Left lobe of liver (tissue), 2 donors: ENCODE measurements at places on chromosomes 3 and 15. TPM values are rescaled to one million over a fixed set of nuclear protein-coding genes. Genes with fewer than 3 reads are reported as not detected.

DNA sequence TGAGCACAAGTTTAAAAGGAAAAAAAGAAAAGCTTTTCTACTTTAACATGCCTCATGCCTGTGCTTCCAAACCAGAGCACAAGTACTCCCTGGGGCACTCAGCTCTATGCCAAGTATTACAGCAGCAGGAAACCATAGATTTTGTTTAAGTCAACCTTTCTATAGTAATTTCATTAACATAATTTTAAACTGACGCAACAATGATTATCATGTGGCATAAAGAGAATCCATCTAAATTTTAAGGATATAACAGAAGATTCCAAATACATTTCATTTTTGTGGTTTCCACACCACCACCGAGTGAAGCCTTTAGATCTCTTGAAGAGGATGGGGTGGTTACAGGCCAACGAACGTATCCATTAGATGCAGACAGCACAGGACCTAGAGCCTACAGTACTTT lies 112.1 kb downstream of the TNIK start:
- DNase-seq = no peak

GRCh38 chr3:63655519-63655918 lies 3.0 kb downstream of the SNTN start:
- no peak for DNase-seq

DNA sequence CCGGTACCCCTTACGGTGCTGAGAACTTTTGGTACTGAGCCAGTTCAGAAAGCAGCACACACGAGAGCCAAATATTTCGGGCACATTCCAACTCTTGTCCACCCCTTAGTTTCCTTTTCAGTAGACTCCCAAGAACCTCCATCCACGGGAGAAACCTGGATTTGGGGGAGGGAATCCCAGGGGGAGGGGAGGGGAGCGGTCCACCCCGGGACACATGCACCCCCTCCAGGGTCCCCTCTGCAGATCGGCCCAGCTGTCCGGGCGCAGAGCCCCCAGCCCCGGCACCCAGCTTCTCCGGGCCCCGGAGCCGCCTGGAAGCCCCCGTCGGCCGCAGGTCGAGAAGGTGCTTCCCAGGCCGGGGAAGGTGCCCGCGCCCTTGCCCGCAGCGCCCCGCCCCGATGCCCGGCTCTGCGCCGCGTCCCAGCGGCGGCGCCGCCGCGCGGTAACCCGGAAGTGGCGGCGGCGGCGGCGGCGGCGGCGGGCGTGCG lies 455 bp upstream of the ABHD17C start:
- peak; percentile 66 for DNase-seq

DNA sequence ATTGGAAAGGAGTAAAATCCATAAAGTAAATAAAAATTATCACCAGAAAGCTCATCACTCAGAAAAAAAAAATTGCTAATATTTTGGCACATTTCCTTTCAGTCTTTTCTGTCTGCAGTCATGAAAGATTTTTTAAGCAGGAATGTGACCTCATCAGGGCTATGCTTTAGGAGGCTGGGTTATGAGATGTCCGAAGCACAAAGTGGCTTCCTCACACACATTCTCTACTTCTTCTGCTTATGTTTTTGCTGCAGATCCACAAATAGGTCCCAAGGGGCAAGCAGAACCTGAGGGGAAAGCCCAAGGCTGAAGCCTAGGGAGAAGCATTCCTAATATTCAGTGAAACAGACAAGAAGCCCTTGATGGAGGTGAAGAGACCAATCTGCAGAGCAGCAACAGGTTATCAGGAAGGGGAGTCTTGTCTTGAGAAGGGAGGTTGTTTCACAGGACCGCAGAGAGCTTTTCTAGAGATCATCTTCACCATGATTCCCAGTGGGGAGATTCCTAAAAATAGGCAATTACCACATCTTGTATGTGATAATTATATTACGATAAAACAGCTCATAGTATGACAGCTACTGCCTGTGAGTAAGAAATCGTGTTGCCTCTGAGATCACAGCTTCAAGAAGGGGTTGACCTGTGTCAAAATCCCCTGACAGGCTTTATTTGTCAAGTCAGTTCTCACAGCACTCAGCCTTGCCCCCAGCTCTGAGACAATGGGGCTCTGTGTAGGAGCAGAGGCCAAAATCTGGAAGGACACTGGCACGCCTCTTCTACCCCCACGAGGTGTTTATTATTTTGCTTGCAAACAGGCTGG lies 60.5 kb downstream of the IGF2BP2 start:
- DNase-seq = no peak

SERINC4 gene
- total RNA-seq = 0.18 TPM

CKMT1B gene
- total RNA-seq = 0.55 TPM

DNA sequence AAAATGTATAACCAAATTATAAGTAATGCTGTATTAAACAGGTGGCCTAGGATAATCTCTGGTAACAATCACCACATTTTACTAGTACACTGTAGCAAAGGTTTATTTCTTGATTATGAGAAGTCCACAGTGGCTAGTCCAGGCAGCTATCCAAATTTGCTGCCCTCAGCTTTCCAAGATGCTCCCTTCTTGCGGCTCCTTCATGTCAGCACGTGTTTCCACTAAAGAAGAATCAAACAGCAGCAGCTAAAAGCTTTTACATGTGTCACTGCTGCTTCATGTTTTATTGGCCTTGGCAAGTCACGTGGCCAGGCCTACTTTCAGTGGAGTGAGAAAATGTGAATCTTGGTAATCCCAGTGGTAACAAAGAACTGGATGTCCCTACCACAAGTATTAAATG lies 5.6 kb upstream of the RBMS3 start:
- DNase-seq = no peak

- DNase-seq = no peak
These were observed 10.1 kb upstream of the PPP1R2 start for GRCh38 chr3:195553268-195553667.

GRCh38 chr3:126509597-126510307 lies 7.8 kb downstream of the UROC1 start:
- DNase-seq = no peak

- DNase-seq = no peak
These were observed 134.2 kb downstream of the FNDC3B start for GRCh38 chr3:172173316-172174254.

GRCh38 chr3:158233791-158234190 lies 123.9 kb downstream of the RSRC1 start:
- DNase-seq = no peak

- no peak for DNase-seq
These were observed 267.3 kb downstream of the LPP start for GRCh38 chr3:188421151-188421821.

ARL6IP5 gene
- 31.6 TPM for total RNA-seq

DNA sequence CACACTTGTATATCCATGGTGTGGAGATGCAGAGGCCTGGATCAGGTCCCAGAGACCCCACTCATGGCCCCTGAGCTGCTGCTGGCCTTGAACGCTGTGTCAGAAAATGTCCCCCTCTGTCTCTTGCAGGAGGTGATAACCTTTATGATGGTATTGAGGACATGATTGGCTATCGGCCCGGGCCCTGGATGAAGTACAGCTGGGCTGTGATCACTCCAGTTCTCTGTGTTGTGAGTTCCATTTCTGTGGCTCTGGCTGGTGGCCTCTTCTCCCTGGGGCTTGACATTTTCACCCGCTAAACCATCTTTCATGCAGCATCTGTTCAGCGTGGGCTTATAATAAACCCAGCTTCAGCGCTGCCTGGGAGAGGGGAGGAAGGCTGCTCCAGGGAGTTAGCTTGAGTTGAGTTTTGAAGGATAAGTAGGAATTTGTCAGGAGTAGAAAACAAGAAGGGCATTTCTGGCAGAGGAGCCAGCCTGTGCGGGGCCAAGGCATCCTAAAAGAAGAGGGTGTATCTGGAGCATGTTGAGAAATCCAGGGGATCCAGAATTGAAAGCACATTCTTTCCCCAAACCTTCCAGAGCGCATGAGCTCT lies 61.1 kb downstream of the GRIP2 start:
- no peak for DNase-seq

SLC25A38 gene
- 28.9 TPM for total RNA-seq

CPN2 gene
- 159 TPM for total RNA-seq

DNA sequence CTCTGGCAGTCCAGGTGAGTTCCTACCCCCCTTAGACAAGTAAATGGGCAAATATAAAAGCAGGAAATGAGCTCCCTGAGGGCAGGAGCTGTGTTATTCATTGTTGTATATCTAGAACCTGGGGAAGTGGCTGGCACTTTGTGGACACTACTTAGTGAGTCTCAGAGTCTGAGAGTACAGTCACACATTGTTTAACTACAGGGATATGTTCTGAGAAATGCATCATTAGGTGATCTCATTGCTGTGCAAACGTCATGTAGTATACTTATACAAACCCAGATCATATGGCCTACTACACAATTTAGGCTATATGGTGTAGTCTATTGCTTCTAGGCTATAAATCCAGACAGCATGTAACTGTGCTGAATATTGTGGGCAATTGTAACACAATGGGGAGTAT lies 52.4 kb downstream of the DRD3 start:
- DNase-seq = no peak

MEX3B gene
- total RNA-seq = 0.43 TPM

FMN1 gene
- total RNA-seq = 1.2 TPM

DNA sequence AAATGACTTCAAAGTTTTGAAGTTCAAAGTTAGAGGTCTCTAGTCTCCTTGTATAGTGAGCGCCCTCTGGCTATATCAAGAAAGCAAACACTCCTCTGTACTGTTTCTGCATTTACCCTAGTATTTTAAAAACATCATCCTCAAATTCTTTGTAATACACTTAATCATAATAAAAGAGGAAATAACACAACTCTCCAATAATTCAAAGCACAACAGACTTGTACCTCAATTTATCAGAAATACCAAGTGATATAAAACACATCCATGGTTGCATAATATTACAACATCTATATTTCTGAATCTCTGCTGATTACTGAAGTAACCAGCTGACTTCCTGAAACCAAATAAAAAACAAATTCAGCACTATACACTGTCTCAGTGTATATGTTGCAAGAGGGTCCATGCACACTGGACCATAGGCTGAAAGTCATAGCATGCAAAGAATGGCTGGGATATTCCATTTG lies 12.5 kb downstream of the PLOD2 start:
- DNase-seq = no peak

- DNase-seq = no peak
These were observed 114.6 kb downstream of the NFKBIZ start for GRCh38 chr3:101963902-101964362.

DNA sequence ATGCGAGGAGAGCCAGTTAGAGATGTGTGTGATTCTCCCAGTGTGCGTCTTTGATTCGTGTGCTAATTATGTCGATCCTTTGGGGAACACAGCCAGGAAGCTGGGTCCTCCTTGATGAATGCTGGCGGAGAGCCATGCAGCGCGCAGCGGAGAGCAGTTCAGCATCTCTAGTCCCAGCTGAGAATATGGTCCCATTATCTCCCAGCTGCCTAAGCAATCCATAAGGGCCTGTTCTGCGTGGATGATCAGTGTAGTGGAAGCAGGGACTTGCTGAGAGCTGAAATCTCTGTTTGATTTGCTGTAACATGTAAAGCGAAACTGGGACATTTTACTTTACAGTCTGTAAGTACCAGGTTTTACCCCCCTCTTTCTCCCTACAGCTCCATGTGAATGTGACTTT lies 412.7 kb downstream of the CNTN4 start:
- DNase-seq = no peak

DNA sequence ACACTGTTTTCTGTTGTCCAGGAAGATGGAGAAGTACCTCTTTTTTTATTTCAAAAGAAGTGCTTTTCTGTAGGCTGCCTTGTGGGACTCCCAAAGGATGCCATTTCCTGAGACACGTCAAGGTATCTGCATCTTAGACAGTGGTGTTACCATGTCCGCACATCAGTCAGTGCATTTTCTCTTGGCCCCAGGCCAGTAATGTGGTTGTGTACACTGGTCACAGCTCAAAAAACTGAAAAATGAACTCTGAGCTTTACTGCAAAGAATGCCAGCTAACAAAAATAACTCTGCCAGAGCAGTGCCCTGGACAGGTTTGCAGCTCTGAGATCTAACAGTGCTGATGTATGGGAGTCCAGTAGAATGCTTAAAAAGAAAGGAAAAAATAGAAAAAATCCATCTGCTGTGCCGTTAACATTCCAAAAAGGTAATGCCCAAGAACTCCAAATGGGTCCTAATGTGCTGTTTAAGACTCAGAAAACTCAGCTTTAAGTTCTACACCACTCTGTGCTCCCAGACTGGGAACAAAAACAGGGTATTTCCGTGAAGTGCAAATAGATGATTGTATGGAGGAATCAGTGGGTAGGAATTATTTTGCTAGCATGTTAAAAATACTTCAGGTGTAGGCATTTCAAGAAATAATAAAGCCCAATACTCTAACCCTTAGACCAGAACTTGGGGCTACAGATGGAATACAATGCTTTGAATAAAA lies 315.9 kb downstream of the FEZF2 start:
- DNase-seq = peak; percentile 78

- no peak for DNase-seq
These were observed 138.6 kb downstream of the SRGAP3 start for GRCh38 chr3:9110802-9111201.

SCAMP5 gene
- 0.73 TPM for total RNA-seq

DNA sequence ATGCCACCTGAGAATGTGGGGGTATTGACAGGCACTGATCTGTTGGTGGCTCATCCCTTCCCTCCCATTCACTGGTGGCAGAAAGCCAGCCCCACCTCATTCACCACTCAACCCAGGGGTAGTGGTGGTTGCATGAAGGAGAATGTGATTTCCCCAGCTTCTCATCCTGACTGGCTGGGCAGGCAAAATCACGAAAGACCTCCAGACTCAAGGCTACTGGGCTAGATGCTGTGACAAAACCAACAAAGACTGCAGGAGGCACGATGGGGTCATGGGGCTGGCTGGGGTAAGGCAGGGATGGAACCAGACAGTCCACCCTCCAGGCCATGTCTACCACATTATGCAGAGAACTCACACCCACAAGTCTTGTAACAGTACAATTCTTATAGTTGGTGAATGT lies 33.9 kb downstream of the FSTL1 start:
- DNase-seq = no peak

DNA sequence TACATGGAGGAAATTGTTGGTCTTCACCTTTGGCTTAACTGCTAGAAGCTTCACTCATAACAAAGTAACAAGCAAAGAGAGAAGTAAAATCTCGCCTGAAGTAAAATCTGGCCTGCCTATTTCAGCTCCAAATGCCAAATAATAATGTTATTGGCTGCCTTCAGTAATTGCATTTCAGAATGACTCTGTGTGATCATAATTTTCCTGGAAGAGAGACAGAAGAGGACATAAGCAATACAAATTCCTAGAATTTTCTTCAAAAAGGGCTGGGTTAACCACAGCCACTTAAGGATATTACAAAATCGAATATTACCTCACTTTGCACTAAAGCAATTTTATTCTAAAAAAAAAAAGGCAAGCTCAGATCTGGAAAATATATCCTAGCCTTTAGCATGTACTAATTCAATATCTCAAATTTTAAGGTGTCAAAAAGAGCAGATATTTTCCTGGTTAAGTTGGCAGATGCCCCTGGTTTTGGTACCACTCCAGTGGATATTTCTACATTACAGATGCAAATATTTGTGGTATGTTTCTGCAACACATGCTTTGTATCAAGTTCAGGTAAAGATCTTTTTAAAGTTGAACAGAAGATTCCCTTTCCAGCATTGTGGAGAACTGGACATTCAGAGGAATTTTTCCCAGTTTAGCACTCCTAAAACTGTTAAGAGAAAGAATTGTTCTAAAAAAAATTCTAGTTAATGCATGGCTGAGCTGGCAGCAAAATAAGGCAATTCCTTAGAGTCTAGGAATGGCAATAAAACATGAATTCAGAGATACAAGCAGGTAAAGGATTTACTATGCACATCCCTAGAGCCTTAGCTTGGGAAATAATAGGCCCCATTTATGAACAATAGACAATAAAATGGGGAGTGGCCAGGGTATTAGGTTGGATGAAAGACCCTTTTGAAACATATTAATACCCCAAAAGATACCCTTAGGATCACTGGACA lies 116.7 kb downstream of the STAC start:
- no peak for DNase-seq

ZNF385D gene
- 2.1 TPM for total RNA-seq

- DNase-seq = peak; percentile 71
These were observed 42.8 kb upstream of the RAF1 start for GRCh38 chr3:12706504-12707253.
